ENCODE measurements at places on chromosomes 7 and 10.
A peak's percentile ranks its signal among the peaks of the same experiment; 100 is the strongest.

DNA sequence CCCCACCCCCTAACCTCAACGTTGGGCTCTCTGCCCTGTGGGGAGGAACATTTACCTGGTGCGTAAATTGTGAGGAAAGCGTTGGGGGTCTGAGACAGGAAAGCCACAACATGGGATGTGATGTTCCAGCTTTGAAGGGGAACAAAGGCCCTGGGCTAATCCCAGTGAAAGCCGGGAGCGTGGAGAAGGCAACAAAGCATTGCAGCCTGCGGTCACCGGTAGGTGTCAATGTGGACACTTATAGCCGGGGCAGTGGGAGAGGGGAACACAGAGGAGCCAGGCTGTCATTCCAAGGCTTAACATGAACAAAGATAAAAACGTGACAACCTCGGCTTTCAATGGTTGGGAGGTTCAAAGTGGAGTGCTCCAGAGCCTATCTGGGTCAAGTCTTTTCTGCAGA, 12.7 kb downstream of the PTF1A start:
- no peak overlapping the region for H3K4me3 ChIP-seq
- no peaks in the 10 kb centered on the region for H3K36me3 ChIP-seq

DNA sequence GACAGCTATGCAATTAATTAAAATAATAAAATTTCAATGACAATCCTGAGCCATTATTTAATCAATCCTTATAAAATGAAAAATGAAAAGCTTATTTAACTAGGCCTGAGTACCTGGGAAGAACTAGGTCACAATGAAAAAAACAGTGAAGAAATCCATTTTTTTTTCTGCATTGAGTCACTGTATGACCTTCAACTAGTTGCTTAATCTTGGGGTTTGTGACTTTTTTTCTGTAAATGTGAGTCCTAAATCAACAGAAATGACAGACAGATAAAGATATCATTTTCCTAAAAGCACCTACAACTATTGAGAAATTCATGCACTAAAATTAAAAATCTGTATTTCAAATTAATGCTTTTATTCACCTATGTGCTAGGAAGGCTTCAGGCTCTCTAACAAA, 96.8 kb downstream of the TMEM26 start:
- H3K4me3 ChIP-seq = no peak overlapping the region
- no peak overlapping the region for H3K27ac ChIP-seq
- H3K36me3 ChIP-seq = no peaks in the 10 kb centered on the region
- DNase-seq = no peak

GRCh38 chr10:3045471-3046209, 21.7 kb upstream of the PFKP start:
- H3K36me3 ChIP-seq = no peaks in the 10 kb centered on the region
- DNase-seq = peak; percentile 55
- H3K27me3 ChIP-seq = no peaks in the 10 kb centered on the region
- H3K4me1 ChIP-seq = peaks cover 14% of the 10 kb centered on the region

GRCh38 chr7:129828989-129829736, 123.6 kb downstream of the UBE2H start:
- no peak overlapping the region for H3K27ac ChIP-seq
- peaks cover 9% of the 10 kb centered on the region for H3K4me1 ChIP-seq
- no peak for DNase-seq
- no peak overlapping the region for H3K4me3 ChIP-seq

DNA sequence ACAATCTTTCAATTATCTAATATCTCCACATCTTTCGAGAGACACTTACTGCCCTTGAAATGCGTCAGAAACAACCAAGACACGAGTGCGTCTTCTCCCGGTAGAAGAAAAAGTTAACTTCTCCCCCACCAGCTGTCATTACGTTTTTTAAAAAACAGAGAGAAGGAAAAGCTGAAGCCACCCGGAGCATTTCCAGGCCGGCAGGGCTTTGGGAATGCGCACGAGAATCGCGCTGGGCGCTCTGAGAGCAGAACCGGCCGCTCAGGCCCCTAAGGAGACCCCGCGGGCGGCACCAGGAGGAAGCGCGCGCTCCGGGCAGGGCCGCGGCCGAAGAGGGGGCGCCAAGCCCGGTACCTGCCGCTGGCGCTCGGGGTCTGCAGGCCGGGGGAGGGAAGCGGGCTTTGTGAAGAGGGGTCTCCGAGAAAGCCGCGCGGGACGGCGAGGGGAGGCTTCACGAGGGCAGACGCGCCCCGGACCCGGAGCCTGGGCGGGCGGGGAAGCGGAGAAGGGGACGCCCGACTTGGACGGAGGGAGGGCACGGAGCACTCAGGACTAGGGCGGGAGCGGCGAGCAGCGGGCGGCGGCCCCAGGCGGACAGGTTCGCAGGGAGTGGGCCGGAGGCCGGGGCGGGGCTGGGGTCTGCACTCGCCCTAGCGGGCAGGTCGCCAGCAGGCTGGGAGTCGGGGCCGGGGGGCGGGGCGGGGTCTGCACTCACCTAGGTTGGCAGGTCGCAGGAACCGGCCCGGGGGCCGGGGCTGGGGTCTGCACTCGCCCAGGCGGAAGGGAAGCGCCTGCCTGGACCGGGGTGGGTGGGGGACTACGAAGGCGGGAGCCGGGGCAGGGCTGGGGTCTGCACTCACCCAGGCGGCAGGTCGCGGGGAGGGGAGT, 932 bp downstream of the ESYT2 start:
- H3K4me1 ChIP-seq = peaks cover 50% of the 10 kb centered on the region
- H3K27ac ChIP-seq = peak overlapping the region; percentile 100
- DNase-seq = peak; percentile 66
- H3K4me3 ChIP-seq = peak overlapping the region; percentile 96

DNA sequence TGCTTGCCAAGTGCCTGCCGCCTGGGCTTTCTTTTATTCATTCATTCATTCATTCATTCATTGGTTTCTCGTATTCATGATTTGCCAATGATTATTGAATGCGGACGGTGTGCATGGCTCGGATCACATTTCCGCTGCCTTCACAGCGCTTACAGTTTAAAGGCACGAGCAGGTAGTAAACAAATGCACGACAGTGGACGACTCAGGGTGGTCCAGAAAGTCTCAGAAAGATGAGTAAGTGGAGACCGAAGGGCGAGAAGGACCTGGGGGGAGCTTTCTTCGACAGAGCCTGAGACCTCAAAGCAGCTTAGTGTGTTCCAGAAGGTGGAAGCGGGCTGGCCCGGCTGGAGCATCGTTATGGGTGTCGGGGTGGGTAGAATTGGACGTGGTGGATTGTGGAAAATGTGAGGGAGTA, 506 bp downstream of the MCM10 start:
- no peaks in the 10 kb centered on the region for H3K36me3 ChIP-seq
- H3K27me3 ChIP-seq = no peaks in the 10 kb centered on the region
- H3K4me1 ChIP-seq = peaks cover 11% of the 10 kb centered on the region
- no peak overlapping the region for H3K27ac ChIP-seq

GRCh38 chr10:76195654-76196390, 764.4 kb downstream of the LRMDA start:
- DNase-seq = no peak
- H3K27me3 ChIP-seq = no peaks in the 10 kb centered on the region
- no peak overlapping the region for H3K4me3 ChIP-seq
- peaks cover 10% of the 10 kb centered on the region for H3K4me1 ChIP-seq
- H3K27ac ChIP-seq = no peak overlapping the region
- no peaks in the 10 kb centered on the region for H3K36me3 ChIP-seq

GRCh38 chr7:121178869-121179497, 149.8 kb upstream of the WNT16 start:
- H3K27me3 ChIP-seq = no peaks in the 10 kb centered on the region
- no peak overlapping the region for H3K27ac ChIP-seq
- peaks cover 34% of the 10 kb centered on the region for H3K4me1 ChIP-seq
- H3K36me3 ChIP-seq = no peaks in the 10 kb centered on the region
- DNase-seq = no peak

- no peak for DNase-seq
- no peaks in the 10 kb centered on the region for H3K36me3 ChIP-seq
- no peak overlapping the region for H3K27ac ChIP-seq
- no peaks in the 10 kb centered on the region for H3K27me3 ChIP-seq
- H3K4me1 ChIP-seq = no peaks in the 10 kb centered on the region
These were observed 31.6 kb downstream of the GARIN1A start for GRCh38 chr7:128703609-128704241.

- no peaks in the 10 kb centered on the region for H3K27me3 ChIP-seq
- H3K36me3 ChIP-seq = no peaks in the 10 kb centered on the region
- H3K4me3 ChIP-seq = no peak overlapping the region
- H3K27ac ChIP-seq = no peak overlapping the region
- no peak for DNase-seq
These were observed 304.7 kb upstream of the GRM3 start for GRCh38 chr7:86339051-86339450.

Data from heart right ventricle (tissue), 16 donors.